ENCODE measurements at places on chromosomes 4 and X.

DNA sequence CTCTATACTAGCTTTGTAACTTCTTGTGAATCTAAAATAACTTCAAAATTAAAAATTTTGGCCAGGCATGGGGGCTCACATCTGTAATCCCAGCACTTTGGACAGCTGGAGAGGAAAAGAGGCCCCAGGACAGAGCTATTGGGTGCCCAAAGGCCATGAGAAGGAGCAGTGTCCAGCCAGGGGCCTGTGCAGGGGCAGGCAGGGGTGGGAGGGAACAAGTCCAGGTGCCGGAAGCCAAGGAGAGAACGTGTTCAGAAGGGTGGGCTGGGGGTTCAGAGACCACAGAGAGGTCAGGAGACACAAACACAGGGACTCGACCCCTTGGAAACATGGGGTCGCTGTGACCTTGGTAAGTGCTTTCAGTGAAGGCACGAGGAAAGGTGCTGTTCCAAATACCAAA lies 138.9 kb downstream of the EVC2 start:
- DNase-seq: no peak

- DNase-seq: no peak
These were observed 79.4 kb upstream of the TNIP3 start for GRCh38 chr4:121243485-121243884.

- DNase-seq: no peak
These were observed at the start of gene NAA11 for GRCh38 chr4:79325864-79326328. TSS of gene NAA11 (minus strand) at chr4:79326061. CDS start at chr4:79325877, 184 bp downstream.

GRCh38 chrX:7074908-7075204 lies 72.7 kb upstream of the STS start:
- no peak for DNase-seq

GRCh38 chr4:147542229-147542990 lies 61.5 kb downstream of the EDNRA start:
- DNase-seq: no peak

GRCh38 chr4:144580430-144580829 lies 65.5 kb upstream of the HHIP start:
- no peak for DNase-seq

DNA sequence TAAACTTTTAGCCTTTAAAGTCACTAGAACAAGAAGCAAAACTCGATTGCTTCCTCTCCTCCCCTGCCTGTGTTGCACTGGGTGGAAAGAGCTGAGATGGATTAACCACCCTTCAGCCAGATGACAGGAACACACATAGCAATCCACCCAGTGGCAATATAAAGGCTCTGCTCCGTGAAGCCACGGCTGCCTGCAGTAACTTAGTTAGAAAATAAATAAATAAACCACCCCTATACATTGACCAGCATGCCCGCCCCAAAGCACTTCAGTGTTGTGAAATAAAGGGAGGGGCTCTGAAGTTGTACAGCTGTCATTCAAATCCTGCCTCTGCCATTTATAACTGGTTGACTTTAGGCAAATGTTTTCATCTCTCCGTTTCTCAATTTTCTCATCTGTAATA lies 217.1 kb upstream of the LDB2 start:
- DNase-seq: no peak

DNA sequence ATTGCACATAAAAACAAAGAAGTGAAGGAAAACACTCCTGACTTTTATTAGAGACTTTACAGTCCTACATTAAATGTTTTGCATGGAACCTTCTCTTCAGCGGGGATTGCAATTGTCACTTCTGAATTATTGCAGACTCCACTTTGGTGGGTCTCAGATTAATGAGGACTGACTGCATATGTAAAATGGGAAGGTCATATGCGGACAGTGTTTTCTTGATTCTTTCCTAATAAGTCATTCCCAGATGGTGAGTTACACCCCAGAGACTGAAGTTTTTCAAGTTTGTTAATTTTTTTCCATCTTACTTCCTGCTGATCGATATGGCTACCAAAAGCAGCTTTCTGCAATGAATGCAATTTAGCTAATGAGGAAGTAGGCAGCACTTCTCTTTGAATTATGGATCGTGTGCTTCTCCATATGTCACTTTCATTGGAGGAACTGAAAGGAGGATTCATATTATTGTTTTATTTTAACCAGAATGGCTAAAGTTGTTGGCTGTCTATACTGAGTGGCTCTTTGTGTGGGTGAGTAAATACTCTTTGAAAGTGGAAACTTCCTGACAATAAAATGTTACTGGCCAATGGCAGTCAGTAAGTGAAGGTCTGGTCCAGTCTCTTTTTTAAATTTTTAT lies 119.3 kb upstream of the CLNK start:
- no peak for DNase-seq

DNA sequence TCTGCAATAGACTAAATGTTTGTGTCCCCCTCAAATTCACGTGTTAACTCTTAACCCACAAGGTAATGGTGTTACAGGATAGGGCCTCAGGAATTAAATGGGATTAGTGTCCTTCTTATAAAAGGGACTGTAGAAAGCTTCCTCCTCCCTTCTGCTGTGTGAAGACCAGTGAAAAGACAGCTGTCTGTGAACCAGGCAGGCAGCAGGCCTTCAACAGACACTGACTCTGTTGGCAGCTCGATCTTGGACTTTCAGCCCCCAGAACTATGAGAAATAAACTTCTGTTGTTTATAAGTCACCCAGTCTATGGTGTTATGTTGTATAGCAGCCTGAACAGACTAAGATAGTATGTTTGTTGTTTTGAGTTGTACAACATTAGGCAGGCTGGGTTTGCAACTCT lies 208.1 kb downstream of the GBA3 start:
- DNase-seq: no peak

GRCh38 chr4:20017777-20018115 lies 234.0 kb upstream of the SLIT2 start:
- no peak for DNase-seq

GRCh38 chr4:141637565-141637964 lies 1.2 kb downstream of the IL15 start:
- no peak for DNase-seq

GRCh38 chr4:88524171-88524570 lies 595 bp upstream of the PYURF start:
- no peak for DNase-seq

GRCh38 chr4:170325599-170325998 lies 235.8 kb upstream of the AADAT start:
- DNase-seq: no peak

- DNase-seq: no peak
These were observed 16.6 kb upstream of the KDM5C start for GRCh38 chrX:53241558-53241957.

GRCh38 chr4:36026348-36026880 lies 217.9 kb downstream of the ARAP2 start:
- DNase-seq: no peak

DNA sequence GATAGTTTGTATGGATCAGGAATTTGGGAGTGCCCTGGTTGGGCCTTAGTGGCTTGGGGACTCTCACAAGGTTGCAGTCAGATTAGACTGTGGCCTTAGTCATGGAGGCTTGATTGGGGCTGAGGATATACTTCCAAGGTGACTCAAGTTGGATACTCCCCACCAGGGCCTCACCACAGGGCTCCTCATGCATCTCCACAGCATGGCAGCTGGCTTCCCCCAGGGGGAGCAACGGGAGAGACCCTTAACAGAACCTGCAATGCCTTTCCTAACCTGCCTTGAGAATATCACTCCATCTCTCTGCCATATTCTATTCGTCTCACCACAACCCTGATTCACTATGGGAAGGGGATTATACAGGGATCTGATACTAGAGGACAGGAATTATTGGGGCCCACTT lies 161.9 kb downstream of the RELL1 start:
- DNase-seq: no peak

DNA sequence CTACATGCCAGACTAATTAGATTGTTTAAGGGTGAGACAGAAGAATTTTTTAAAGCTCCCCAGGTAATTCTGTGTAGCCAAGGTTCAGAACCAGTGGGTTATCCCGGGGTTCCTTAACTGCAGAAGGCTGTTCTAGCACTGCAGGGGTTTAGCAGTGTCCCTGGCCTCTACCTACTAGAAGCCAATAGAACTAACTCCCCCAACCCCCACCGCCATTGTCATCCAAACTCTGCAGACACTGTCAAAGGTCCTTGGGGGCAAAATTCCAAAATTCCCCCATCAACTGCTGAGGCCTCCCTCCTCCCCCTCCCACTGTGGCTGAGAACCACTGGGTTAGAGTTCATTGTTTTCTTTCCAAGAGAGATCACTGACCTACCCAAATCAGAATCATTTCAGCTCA lies 66.4 kb downstream of the MOSPD2 start:
- no peak for DNase-seq

GRCh38 chrX:51976503-51976902 lies 83.1 kb downstream of the MAGED1 start:
- no peak for DNase-seq

- DNase-seq: no peak
These were observed 41.4 kb downstream of the NLGN4X start for GRCh38 chrX:6187256-6187655.

GRCh38 chr4:14749910-14750309 lies 252.4 kb upstream of the CPEB2 start:
- no peak for DNase-seq

- DNase-seq: no peak
These were observed 138.7 kb downstream of the RAP1GDS1 start for GRCh38 chr4:98399915-98400314.

DNA sequence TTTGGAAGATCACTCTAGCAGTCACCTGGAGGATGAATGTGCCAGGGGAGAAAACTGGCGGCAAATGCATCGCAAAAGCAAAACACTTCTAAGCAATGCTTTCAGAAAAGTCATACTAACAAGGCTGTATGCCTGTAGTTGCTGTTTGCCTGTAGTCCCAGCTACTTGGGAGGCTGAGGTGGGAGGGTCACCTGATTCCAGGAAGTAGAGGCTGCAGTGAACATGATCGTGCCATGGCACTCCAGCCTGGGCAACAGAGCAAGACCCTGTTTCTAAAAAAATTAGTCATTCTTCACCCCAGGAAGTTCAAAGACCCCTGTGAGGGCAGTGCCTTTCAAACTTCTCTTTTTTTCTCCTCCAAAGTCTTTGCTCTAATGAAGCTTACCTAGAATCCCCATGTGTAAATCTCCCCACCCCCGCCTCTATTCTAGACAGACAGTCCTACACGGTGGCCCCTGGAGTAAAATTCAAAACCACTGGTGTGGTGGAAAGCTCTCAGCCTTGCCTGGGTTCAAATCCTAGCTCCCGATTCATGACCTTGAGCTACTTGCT lies 5.5 kb downstream of the SOWAHD start:
- DNase-seq: no peak

DNA sequence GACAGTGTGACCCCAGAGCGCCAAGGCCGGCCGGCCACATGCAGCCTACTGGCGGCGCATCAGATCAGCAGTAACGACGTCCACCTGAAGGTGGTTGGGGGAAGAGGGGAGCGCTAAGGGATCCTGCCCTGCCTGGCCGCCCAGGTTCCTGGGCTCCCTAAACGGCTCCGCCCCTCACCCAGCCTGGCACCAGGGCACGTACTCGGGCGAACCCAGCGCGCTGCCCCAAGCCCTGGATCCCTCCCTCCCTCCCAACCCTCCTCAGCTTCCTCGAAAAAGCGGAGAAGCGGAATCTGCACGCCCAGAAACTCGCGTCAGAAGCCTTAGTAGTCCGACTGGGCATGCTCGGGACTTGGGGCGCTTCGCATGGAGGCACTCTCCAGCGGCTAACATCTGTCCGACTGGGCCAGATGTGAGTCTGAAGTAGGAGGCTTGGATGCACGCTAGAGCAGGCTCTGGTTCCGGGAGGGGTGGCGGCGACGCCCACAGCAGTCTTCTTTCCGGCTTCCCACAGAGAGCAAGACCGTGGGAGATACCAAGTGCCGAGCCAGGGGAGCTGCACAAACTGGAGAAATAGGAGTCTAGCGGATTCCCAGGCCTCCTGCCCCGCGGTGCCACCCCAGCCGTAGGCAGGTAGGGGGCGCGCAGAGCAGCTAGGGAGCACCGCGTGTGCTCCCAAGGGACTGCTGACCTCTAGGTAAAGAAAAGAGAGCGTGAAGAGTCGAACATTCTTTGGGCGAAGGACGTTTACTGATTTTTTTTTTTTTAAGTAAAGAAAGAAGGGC lies 114.3 kb upstream of the TEX13C start:
- no peak for DNase-seq

- peak; percentile 11 for DNase-seq
These were observed 126.0 kb upstream of the CXorf66 start for GRCh38 chrX:140091125-140091886.

GRCh38 chr4:25090516-25090915 lies 59.8 kb upstream of the LGI2 start:
- no peak for DNase-seq

GRCh38 chr4:62970846-62971245 lies 1438.4 kb downstream of the TECRL start:
- no peak for DNase-seq

DNA sequence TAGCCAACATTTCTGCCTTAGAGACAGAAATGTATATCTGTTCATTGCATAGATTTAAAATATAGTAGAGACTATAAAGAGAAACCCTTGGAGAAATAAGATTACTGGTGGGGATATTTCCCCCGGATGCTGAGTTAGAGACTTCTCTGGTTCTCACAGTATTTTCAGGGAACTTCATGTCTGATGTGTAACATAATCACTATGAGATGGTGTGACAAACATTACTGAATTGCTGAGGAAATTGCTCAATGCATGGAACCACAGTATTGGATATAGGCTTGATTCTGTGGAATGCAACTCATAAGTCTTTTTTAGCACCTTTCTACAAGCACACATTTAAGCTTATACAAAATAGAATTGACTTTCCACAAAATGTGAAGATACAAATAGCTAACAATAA lies 152.7 kb downstream of the SOWAHB start:
- DNase-seq: no peak

GRCh38 chr4:8355864-8356565 lies 84.5 kb downstream of the ACOX3 start:
- no peak for DNase-seq

DNA sequence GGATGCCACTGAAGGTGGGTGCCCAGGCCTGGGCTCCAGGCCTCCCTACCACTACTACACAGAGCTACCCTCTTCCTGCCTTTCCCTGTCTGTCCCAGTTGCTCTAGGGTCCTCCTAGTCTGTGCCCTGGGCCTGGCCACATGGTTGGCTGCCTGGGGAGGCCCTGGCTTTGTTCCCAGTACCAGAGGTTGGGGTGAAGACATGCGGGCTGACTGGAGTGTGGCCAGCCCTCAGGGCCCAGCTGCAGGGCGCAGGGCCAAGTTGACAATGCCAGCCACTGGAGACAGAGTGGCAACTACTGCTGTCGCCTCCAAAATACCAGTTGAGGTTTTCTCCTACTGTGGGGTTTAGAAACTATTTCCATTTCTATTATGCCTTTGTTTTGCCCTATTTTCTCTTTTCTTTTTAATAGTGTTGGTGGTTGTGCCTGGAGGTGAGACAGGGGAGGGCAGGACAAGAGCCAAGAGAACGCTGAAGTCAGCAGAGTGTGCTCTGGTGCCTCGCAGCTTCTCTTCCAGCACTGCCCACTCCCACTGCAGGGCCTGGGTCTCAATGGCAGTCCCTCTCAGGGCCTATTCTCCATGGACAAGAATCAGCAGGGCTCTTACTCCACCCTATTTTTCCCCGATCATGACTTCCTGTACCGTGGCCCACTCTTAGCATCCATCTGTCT lies 32.2 kb upstream of the XPNPEP2 start:
- DNase-seq: no peak

DNA sequence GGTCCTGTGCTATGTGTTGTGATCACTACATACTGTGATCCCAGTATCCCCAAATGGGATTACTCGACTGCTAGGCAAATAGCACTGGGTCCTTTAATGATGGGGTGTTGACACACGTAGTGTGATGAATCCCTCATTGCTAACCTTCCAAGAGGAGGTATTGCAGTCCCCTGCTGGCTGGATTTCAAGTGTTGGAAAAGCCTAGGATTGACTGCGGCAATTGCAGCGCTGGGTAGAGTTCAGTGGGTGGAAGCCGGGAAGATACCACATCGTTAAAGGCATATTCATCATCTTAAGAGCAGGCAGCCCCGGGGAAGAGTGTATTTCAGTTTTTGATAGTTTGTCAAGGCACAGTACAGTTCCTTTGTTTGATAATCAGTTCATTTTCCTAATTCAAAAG lies 159.9 kb downstream of the TRIML1 start:
- no peak for DNase-seq

Measured in GM12892 (cell line).